ENCODE measurements at places on chromosomes 3 and 15.
A peak's percentile ranks its signal among the peaks of the same experiment; 100 is the strongest.

DNA sequence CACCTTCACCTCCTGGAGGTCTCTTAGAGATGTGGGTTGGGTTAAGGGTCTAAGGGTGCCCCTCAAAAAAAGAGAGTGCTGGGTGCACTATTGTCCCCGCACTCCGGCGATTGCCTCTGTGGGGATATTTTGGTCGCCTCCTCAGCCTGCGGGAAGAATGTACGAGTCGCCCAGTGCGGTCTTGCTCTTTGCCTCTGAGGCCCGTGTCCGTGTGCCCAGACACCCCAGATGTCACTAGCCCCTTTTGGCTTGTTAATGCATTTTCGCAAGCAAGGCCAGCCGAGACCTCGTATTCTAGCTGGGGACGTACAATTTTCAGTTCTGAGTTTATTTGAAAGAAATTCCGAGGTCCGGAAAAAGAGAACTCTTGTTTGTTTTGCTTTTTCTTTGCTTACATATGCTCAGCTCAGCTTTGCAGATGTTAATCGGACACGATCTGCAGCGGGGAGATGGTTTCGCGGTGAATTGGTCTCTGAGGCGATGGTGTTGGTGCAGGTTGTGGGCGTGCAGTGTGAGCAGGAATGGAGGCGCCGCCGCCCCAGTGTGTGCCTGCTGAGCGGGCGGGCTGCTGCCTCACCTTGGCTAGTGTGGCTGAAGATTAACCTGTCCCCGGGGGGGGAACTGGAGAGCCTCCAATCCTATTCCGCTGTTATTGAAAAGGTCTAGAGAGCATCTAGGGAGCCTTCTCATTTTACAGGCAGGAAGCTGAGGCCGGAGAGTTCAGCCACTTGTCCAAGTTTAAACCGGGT lies 1.4 kb downstream of the ST6GAL1 start:
- DNase-seq = no peak
- no peaks in the 10 kb centered on the region for H3K27me3 ChIP-seq
- peak overlapping the region; percentile 66 for H3K4me3 ChIP-seq
- no peak overlapping the region for H3K27ac ChIP-seq

DNA sequence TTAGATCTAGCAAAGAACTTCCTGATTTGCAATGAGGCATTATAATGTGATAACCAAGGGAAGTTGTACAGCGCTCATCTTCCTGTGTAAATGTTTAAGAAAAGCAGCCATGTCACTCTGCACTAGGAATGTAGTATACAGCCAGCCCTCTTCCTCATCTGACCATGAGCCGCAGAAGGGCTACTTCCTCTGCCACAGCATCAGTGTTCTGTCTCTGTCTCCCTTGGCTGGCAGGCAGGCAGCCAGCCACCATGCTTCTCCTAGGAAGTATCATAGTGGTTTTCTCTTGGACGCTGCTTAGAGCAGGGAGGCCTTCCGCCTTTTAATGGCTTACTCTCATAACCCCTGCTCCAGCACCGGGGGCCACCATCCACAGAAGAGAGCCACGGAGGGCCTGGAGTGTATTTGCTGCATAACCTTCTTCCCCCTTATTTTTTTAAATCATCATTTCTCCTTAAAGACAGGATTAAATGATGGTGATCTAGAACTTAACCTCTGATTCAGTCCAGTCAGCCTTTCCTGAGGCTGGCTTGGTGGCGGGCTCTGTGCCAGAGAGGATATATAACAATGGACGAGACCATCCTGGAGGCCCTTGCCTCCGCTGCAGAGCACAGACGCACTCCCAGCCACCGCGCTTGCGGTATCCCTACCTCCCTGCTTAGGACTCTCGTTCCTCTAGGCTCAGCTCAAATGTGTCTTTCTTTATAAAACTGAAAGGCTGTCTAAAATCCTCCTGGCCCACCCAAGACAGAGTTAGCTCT lies 57.3 kb upstream of the PLXNA1 start:
- peaks cover 7% of the 10 kb centered on the region for H3K4me1 ChIP-seq
- H3K27me3 ChIP-seq = no peaks in the 10 kb centered on the region
- peak; percentile 21 for DNase-seq
- no peak overlapping the region for H3K27ac ChIP-seq
- H3K36me3 ChIP-seq = no peaks in the 10 kb centered on the region

DNA sequence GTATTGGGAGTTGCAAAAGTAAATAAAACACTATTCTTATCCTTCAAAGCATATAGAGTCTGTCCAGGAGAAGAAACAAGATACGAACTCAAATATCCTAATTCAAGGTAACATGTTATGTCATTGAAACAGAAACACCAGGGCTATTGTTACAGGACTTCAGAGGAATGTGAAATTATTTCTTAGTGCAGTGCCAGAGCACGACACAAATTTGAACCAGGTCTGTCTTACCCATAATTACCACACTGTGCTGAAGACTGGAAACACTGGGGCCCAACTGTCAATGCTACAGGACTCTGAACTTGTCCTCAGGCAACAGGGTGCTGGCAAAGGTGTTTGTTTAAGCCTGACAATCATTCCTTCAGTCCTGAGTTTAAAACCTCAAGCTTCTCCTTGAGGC lies 633.6 kb upstream of the UBE2E2 start:
- H3K4me1 ChIP-seq = peaks cover 3% of the 10 kb centered on the region
- no peak overlapping the region for H3K4me3 ChIP-seq
- no peaks in the 10 kb centered on the region for H3K36me3 ChIP-seq
- no peaks in the 10 kb centered on the region for H3K27me3 ChIP-seq
- H3K27ac ChIP-seq = no peak overlapping the region

DNA sequence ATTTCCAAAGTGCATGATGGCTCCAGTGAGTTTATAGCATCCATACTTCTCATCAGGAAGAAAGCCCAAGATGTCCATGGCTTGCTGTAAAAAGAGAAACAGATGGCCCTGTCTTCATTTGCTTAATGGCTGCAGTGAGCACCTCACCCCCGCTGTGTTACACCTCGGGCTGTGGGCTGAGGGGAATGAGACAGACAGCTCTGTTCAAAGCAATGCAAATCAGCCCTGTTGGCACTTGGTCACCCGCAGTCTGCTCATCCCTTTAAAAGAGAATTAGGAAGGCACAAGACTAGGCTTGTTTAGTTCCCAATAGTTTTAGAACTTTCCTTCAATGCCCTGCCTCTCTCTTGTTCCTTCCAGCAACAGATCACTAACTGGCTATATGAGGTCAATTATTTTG lies 25.2 kb downstream of the MYH15 start:
- H3K27me3 ChIP-seq = no peaks in the 10 kb centered on the region
- no peak overlapping the region for H3K4me3 ChIP-seq
- no peaks in the 10 kb centered on the region for H3K36me3 ChIP-seq
- no peak for DNase-seq
- H3K27ac ChIP-seq = no peak overlapping the region
- peaks cover 5% of the 10 kb centered on the region for H3K4me1 ChIP-seq

Data from RWPE2 (cell line).